ENCODE measurements at places on chromosomes 2 and 18.
A peak's percentile ranks its signal among the peaks of the same experiment; 100 is the strongest.

- DNase-seq = no peak
- no peaks in the 10 kb centered on the region for H3K4me1 ChIP-seq
- H3K36me3 ChIP-seq = no peaks in the 10 kb centered on the region
- no peak overlapping the region for H3K27ac ChIP-seq
- no peaks in the 10 kb centered on the region for H3K27me3 ChIP-seq
Measured at GRCh38 chr2:168311261-168311910, 64.0 kb upstream of the STK39 start.

DNA sequence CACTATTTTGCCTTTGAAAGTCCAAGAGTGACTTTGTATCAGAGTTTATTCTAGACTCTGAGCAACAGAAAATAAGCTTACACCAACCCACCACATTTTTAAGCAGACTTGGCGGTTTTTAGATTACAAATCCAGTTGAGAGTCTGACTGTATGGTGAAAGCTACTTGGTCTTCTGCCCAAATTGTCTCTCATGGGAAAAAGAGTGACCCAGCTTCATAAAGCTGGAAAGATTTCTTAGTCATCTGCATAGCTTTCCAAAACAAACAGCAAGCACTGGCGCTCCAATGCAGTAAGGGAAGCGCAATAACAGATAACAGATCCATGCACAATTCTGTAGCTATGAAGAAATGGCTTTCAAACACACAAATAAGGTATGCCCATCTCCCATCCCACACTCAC, 7.1 kb downstream of the DSG1 start:
- H3K27me3 ChIP-seq = no peaks in the 10 kb centered on the region
- H3K27ac ChIP-seq = no peak overlapping the region
- no peak for DNase-seq
- H3K4me3 ChIP-seq = no peak overlapping the region
- no peaks in the 10 kb centered on the region for H3K36me3 ChIP-seq

DNA sequence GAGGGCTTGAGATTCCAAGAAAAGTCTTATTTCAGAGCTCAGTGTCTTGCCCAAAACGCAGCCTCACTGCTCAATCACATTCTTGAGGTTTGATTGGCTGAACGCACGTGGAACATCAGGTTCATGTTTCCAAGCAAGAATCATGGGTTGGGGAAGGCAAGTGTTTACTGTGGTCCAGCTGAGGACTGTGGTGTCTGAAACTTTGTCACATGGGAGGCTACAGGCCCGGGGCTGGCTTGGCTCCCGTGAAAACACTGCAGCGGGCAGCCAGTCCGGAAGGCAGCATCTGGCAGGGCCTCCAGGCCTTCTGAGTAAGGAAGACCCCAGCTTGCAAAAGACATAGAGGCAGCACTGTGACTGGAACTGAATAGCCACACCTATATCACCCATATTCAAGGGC, 84.7 kb downstream of the POLR1A start:
- H3K4me3 ChIP-seq = no peak overlapping the region
- peaks cover 8% of the 10 kb centered on the region for H3K4me1 ChIP-seq
- H3K36me3 ChIP-seq = no peaks in the 10 kb centered on the region
- no peaks in the 10 kb centered on the region for H3K27me3 ChIP-seq

- no peak for DNase-seq
- no peaks in the 10 kb centered on the region for H3K36me3 ChIP-seq
- H3K4me1 ChIP-seq = no peaks in the 10 kb centered on the region
- no peak overlapping the region for H3K4me3 ChIP-seq
- no peaks in the 10 kb centered on the region for H3K27me3 ChIP-seq
Measured at GRCh38 chr18:32040936-32041335, 22.3 kb downstream of the RNF125 start.

DNA sequence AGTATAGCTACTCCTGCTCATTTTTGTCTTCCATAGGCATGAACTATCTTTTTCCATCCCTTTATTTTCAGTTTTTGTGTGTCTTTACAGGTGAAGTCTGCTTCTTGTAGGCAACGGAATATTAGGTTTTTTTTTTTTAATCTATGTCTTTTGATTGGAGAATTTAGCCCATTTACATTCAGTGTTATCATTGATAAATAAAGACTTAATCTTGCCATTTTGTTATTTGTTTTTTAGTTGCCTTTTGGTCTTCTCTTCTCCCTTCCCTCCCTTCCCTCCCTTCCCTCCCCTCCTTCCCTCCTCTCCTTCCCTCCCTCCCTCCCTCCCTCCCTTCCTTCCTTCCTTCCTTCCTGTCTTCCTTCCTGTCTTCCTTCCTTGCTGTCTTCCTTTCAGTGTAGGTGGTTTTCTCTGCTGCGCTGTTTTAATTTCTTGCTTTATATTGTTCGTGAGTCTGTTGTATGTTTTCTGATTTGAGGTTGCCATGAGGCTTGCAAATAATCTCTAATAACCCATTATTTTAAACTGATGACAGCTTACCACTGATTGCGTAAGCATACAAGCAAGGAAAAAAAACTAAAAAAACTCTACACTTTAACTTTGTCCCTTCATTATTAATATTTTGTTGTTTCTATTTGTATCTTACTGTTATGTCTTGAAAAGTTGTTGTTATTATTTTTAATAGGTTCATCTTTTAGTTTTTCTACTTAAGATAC, 353.8 kb downstream of the PARD3B start:
- H3K27ac ChIP-seq = no peak overlapping the region
- H3K4me1 ChIP-seq = no peaks in the 10 kb centered on the region
- no peak for DNase-seq

DNA sequence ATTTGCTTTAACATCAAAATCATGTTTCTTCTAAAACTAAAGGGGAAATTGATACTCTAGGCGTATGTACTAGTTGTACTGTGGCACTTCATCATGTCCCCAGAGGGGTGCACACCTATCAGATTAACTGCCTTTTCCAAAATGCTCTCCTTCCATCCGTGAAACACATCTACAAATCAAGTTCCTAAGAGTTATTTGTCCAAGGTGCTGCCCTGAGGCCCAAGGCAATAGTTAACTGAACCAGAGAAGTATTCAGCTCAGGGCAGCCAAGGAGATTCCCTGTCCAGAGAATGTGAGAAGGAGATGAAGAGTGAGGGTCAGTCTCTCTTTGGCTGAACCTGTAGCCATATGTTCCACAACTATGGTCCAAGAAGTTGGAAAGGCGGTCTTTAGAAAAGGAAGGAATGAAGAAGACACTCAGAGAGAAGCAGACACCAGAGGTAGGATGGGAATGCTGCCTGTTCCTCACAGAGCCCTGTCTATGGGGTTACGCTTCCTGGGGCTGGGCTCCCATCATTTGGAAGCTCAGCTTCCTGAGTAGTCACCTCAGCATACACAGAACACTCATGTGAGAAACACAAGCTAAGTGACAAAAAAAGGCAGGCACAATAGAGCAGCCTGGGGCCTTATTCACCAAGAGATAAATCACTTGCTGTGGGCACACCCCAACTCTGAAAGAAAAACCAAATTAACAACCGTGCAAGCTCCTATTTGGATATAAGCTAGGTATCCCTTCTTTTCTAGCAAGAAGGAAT, 55.6 kb downstream of the ANKRD44 start:
- H3K4me3 ChIP-seq = no peak overlapping the region
- H3K4me1 ChIP-seq = no peaks in the 10 kb centered on the region
- peak overlapping the region; percentile 7 for H3K27ac ChIP-seq
- no peak for DNase-seq
- no peaks in the 10 kb centered on the region for H3K36me3 ChIP-seq
- no peaks in the 10 kb centered on the region for H3K27me3 ChIP-seq

GRCh38 chr2:233358947-233359346, 4.7 kb downstream of the DGKD start:
- no peak overlapping the region for H3K27ac ChIP-seq
- H3K4me1 ChIP-seq = no peaks in the 10 kb centered on the region
- H3K36me3 ChIP-seq = no peaks in the 10 kb centered on the region
- H3K4me3 ChIP-seq = no peak overlapping the region

GRCh38 chr2:134454931-134455330, 201.1 kb downstream of the MGAT5 start:
- no peak overlapping the region for H3K4me3 ChIP-seq
- no peaks in the 10 kb centered on the region for H3K36me3 ChIP-seq
- no peak overlapping the region for H3K27ac ChIP-seq
- no peak for DNase-seq

DNA sequence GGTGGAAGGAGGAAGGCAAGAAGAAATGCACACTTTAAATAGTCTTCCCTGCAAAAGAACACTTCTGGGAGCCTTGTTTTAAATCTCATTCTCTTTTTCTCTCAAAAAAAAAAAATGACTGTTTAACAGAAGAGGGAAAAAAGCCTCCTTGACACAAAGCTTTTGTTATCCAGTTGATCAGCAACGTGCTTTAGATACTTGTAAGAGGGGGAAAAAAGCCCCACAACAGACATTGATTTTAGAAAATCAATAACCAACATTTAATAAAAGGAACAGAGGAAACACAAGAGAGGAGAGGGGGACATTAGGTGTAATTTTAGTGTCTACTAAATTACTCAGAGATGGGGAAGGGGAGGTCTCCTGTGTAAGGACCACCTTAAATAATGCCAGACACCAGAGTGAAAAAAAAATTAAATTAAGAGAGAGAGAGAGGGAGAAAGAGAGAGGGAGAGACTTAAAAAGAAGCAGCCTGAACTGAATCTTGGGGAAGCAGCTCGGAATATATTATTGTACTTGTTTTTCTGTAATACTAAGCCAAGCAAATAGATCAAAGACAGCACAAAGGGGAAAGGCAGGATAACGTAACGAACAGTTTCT, 4.7 kb downstream of the ZEB2 start:
- H3K27me3 ChIP-seq = peaks cover 21% of the 10 kb centered on the region
- no peak for DNase-seq
- no peaks in the 10 kb centered on the region for H3K36me3 ChIP-seq
- H3K4me3 ChIP-seq = no peak overlapping the region
- no peaks in the 10 kb centered on the region for H3K4me1 ChIP-seq
